Hepatic stellate cell (primary cell): ENCODE measurements at places on chromosomes 1 and 21.

- peak; percentile 56 for DNase-seq
Measured at GRCh38 chr1:29237129-29237821, 953 bp downstream of the PTPRU start.

- no peak for DNase-seq
Measured at GRCh38 chr1:222893255-222893654, 78.4 kb downstream of the DISP1 start.

- no peak for DNase-seq
Measured at GRCh38 chr1:187390215-187390818, 561.6 kb downstream of the PLA2G4A start.

- no peak for DNase-seq
Measured at GRCh38 chr1:48039088-48040054, 42.2 kb upstream of the TRABD2B start.

DNA sequence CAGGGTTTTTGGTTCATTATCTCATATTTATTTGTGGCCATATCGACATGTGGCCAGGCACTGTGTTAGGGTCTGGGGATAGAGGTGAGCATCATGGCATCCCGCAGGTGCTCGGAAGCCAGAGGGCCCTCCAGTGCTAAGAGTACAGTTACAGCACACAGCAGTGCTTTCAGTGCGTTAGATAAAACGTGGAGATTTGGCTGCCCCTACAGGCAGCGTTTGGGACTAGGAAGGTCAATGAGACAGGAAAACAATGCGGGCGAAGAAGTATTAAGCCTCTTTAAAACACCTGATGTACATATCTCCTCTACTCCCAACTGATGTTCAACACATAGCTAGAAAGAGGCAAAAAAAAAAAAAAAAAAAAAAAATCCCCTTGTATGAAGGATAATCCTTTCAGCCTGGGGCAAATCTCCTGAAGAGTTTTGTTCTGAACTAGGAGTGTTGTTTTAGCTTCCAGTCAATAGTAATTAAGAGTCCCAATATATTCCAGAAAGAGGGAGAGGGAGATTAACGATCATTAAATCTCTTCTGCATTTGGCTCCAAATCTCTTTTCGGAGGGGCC is 80.1 kb downstream of the CAPZB start:
- no peak for DNase-seq

DNA sequence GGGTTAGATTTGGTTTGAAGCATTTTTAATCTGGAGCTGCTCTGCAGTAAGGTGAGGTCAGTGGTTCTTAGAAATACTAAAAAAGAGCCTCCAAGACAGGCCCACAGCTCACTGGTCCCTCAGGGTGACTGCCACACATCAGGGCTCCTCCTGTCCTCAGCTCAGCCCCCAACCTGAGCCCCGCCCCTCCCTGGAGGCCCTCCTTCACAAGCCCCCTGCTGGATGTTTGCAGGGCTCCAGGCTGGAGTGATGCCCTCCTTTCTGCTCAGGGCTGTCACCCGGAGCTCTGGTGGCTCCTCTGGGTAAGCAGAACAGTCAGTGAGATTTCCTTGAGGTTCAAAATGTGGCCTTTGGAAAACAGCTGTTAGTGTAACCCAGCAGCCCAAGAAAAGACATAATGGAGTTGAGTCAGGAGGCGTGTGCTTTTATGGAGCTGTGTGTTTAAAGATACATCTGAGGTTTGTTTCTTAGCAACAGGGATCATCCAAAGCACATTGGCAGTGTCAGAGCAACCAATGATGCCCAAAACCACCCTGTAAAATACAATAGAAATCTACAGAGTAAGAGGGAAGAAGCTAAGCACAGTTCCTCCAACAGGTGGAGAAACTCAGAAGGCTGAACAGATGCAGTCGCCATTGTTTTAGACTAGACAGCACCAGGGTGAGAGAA is 21.4 kb downstream of the STUM start:
- peak; percentile 40 for DNase-seq

DNA sequence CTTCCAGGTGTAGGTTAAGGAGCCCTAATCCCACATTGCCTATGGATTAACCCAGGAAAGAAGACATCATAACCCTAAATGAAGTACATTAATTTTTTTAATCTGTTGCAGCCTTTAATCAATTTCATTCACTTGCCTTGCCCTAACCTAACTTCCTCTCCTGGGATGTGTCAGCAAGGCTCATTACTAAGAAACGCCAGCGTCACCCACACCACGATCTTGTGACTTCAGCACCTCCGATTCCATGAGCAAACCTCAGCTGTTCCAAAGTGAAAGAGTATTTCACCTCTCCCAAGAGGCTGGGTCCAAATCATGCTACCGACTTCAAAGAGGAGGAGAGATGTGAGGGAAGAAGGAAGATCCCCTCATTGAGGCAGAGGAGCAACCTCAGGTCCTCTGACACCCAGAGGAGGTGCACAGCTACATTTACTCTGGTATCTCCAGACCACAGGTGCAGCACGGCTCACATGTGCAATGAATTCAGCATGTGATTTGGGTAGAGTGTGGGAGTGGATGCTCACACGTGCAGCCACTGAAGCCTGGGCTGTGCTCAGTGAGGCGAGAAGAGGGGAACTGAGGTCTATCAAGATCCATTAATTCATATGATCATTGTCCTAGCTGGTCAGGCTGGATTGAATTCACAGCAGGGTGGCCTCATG is 134.1 kb downstream of the SLC30A10 start:
- DNase-seq = no peak

DNA sequence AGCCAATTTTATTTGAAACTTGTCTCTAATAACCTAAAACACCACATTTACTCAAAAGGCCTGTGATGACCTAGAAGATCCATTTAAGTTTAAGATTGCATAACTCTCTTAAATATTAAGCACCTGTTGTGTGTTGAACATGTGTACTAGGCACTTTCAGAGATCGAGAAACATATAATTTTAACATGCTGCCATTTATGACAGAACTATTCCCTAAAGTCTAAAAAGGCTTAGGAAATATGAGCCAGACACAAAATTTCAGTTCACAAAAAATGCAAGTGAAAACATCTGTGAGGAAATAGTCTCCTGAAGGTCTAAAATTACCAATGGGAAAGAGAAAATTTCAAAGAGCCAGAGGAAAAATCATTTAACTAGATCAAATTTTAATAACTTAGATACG is 37.7 kb downstream of the CEP170 start:
- DNase-seq = no peak

- DNase-seq = no peak
Measured at GRCh38 chr1:234605983-234606783, 3.8 kb downstream of the IRF2BP2 start.

GRCh38 chr1:4464478-4464877 is 189.9 kb upstream of the AJAP1 start:
- DNase-seq = no peak
